Activated naive CD8-positive, alpha-beta T cell treated with anti-CD3 and anti-CD28 coated beads for 36 hours (primary cell): ENCODE measurements at places on chromosomes 4 and X.

- no peak for DNase-seq
Observed at GRCh38 chr4:89380980-89381379, 73.4 kb upstream of the GPRIN3 start.

DNA sequence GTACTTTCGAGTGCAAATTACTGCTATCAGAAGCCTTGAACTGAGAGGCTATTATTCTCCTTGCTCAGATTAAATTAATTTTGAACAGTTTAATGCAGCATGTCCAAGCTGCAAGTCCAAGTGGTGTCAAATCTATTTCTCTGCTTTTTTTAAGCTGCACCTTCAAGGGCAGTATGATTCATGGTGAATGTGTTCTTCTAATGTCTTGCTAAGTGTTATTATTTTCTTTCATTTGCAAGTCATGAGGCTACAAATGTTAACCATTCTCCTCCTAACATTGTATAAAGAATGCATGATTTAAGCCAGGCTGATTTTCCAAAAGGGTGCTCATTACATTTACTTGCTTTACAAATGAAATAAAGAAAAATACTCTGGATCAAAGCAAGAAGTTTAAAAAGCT lies 200.4 kb downstream of the TEX13C start:
- no peak for DNase-seq

DNA sequence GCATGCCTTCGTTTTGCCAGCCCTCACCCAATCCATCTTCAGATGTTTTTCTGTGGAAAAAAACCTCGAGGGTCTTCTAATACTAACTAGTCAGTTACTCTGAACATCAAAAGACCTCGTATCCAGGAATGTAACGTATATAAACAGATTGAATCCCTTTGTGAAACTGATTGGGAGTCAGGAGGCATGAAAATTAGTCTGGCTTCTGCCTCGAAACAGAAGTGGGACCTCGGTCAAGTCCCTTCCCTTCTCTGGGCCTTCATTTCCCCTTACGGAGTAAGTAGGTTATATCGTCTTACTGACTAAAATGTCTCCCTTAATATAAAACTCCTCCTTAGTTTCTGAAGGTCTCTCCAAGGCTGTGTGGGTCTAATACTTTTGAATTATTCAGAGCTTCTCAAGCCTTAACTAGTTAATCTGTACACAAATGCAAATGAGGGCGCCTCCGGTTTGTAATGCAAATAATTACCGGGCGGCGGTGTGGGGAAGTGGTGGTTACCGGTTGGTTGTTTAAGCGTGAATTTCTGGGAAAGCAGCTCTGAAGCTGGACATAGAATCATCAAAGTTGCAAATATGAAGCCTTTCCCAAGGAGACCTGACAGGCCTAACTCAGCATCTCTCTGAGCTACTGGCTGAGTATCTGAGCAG lies 11.4 kb upstream of the NKRF start:
- DNase-seq: no peak

- DNase-seq: no peak
Observed at GRCh38 chr4:101191302-101192098, 155.8 kb downstream of the PPP3CA start.

DNA sequence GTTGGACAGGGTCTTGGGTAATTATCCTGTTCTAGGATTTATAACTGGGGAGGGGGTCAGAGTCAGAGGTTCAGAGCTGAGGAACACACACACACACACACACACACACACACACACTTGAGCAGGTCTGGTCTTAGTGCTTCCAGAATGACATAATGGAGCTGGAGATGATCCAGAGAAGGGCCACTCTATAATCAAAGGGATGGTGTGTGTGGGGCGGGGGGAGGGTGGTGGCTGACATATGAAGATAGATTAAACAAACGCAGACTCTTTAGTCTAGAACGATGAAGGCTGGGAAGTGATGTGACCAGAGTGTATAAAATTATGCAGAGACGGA lies 434 bp upstream of the TMEM255A start:
- DNase-seq: no peak

- DNase-seq: no peak
Observed at GRCh38 chr4:185542626-185543315, 7.5 kb upstream of the PDLIM3 start.

GRCh38 chr4:78293348-78293747 lies 236.2 kb downstream of the FRAS1 start:
- DNase-seq: no peak

- no peak for DNase-seq
Observed at GRCh38 chr4:87120411-87121162, 99.8 kb downstream of the KLHL8 start.

DNA sequence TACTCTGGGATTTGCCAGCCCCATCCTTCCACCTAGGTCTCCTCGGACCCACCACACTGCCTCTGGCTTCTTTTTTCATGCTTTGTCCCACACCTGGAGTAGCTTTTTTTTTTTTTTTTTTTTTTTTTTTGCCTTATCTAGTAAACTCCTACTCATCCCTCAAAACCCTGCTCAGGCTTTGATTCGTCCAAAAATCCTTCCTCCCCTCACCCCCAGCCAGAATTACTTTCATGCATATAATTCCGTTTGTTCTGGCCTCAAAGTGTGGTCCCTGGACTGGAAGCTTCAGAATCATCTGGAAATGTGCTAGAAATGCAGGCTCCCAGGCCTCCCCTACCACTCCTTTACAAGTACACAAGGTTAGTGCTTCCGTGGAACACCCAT lies 320.1 kb downstream of the PTTG2 start:
- no peak for DNase-seq

DNA sequence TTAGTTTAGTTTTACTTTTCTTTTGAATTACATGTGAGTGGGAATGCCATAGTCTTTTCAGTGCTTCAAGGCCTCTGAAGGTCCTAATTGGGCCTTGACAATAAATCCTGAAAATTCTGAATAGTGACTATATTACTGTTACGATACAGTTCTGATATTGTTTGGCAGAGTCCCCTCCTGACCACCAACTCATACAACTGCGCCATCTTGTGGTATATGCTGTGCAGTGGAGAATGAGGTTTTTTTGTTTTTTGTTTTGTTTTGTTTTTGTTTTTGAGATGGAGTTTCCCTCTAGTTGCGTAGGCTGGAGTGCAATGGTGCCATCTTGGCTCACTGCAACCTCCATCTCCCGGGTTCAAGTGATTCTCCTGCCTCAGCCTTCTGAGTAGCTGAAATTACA lies 56.6 kb upstream of the CHRDL1 start:
- no peak for DNase-seq

DNA sequence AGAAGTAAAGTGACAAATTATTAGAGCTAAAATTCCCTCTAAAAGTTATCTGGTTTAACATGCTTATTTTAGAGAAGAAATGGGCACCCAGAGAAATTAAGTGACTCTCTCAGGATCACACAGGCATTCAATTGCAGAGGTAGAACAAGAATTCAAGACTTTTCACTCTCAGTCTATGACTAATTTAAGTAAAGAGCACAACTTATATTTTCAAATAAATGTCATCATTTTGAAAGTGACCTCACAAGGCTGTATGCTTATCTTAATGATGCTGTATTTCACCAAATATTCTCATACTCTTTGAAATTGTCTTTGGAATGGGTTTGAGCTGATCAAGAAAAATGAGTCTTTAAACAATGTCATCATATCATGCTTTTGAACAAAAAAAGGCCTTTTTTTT lies 15.3 kb downstream of the GPR174 start:
- no peak for DNase-seq

- DNase-seq: no peak
Observed at GRCh38 chrX:43973249-43974099, at the start of gene NDP. TSS of gene NDP (minus strand) at chrX:43973390. CDS start at chrX:43958645, 14,745 bp downstream.

- DNase-seq: no peak
Observed at GRCh38 chr4:187887906-187888305, 107.7 kb upstream of the ZFP42 start.

GRCh38 chr4:158572608-158573007 lies 50.9 kb downstream of the RXFP1 start:
- DNase-seq: no peak

DNA sequence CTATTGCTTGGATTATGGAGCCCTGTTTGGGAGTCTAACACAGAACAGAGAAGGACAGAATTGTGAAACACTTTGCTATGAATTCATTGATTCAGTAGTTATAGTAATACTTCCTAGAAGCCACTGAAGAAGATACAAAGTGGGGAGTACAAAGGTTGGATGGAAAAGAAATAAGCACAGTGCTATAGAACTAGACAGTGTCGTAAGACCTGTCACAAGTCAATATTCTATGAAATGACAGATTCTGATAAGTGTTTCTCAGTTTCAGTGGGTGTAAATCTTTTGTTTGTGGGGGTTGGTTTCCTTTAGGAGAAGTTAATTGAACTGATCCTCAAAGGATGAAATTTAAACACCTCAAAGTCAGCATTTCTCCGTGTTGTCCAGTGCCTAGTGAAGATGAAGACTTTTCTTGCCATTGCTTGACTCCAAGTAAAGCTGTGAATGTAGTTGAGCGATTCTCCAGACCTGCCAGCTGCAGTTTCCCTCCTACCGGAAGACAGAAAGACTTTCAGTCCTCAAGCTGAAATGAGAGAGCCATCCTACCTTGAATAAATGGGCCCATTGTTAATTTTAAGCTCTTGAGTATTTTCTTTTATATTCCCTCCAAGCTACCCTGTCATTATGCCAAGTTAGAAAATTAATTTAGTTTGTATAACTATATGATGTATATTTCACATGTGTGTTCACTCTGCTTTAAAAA lies 7.9 kb downstream of the PDLIM5 start:
- DNase-seq: no peak

GRCh38 chr4:125741825-125742452 lies 427.2 kb downstream of the FAT4 start:
- no peak for DNase-seq

DNA sequence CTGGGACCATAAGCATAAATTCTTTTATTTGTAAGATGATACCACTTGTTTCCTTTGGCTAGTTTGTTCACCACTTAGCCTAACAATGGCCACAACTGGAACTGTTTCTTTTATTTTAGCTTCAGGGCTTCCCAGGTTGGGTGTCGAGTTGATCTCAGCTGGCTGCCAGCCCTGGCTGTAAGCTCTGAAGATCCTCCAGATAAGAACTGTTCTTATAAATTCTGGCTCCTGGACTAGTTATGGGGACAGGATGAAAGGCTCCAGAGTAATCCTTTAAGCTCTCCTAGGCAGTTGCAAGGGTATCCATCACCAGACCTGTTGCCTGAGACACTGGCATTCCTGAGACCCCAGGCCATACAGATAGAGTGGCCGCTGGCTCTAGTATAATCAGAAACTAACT lies 129.4 kb upstream of the ACSL4 start:
- no peak for DNase-seq

DNA sequence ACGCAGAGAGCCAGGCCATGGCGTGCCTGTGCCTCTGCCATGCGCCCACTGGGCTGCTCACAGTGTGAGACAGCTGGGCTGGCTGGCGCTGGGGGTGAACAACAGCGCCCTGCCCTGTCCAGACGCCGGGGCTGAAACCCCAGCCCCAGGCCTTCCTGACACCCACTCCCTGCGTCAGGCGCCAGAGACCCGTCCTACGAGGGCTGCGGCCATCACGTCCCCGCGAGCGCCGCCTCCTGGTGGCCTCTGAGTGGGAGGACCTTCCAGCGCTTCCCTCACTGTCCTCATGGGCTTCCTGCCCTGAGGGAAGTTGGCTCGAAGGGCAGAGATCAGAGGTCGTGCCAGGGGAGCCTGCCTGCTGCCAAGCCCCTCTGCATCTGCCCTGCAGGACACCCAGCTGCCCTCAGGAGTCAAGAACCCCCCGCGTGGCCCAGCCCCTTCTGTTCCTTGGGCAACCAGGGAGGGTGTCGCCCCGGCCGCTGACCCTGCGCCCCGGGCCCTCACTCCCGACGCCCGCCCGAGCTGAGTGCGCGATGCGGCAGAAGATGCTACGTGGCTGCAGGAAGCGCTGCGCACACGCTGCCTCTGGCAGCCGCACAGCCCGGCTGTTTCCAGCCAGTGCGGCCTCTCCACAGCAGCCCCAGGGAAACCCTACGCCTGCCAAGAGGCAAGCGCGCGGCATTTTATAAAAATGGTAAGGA lies 16.2 kb downstream of the NELFA start:
- DNase-seq: no peak

GRCh38 chr4:82851885-82852750 lies 38.8 kb downstream of the SEC31A start:
- DNase-seq: no peak

DNA sequence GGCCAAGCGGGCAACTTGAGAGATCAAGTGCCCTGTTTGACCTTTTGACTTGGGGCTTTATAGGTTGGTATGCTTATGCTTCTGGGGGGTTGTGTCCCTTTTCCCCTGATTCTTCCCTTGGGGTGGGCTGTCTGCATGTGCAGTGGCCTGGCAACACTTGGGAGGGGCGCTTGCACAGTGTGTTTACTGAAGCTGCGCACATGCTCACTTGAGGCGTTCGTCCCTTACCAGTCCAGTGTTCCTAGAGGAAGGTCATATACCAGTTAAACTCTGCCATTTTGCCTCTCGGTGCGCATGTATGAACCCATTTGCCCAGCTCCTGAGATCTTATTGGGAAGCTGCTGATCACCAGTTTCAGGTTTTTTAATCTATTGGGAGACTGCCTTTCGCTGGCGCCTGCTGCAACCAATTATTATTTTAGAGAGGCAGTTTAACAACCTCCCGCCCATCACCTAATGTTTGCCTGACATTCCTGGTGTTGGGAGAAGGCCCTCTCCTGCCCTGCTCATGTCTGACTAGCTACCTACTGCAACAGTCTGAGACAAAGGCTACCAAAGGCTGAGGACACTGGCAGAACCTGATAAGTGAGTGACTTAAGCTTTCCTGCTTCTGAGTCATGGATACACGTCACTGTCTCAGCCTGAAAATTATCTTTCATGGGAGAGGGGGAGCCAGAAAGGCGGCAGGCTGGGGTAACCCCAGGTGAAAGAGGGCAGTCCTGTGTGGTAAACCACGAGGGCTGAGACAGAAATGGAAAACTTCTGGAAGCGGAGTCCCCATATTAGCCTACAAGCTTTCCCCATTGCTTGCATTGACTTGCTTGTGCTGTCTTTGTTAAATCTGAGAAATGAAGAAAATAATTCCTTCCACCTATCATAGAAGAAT lies 97.6 kb downstream of the CPE start:
- no peak for DNase-seq

DNA sequence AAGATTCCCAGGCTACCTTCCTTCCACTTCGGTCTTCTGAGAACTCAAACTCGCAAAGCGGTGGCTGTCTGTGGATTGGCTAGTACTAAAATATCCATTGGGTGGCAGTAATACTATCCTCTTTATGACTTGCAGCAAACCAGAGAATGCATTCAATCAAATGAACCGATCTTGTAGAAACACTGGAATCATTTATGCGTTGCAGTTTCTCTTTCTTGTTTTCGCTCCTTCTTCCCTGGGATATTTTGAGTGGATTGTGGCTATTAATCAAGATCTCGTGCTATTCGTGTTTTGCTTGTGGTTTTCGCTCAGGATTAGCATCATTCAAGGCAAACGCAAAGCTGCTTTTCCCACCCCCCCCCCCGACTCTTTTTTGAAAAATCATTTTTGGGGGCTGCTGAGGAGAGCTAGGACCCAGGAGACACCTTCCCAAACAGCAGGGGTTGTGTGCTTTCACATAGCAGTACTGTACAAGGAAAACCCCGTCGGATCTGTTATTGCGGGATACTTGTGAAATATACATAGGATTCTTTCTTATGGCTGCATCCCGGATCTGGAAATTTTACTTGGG lies at the start of gene IL1RAPL1:
Gene IL1RAPL1 (plus strand): TSS at position 466 of the 571 bp plus-strand sequence.
- DNase-seq: no peak
